Pancreas (tissue), 10 donors: ENCODE measurements at places on chromosomes 12 and 14. TPM values are rescaled to one million over a fixed set of nuclear protein-coding genes. Genes with fewer than 3 reads are reported as not detected.

DNA sequence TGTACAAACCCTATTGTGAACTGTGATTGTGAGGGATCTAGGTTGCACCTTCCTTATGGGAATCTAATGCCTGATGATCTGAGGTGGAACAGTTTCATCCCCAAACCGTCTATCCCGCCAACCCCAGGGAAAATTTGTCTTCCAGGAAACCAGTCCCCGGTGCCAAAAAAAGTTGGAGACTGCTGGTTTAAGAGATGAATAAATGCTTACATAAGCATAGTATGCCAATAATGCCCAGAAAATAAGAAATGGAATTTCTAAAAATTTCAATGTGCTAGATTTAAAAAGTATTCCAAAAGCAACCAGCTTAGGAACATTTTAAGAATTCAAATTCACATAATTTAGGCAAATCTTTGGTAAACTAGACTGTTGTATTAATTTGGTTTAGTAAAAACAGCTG lies 5.4 kb upstream of the RNU6-8 start:
- no peak for DNase-seq

Gene CDH24
- 1.8 TPM for total RNA-seq

DNA sequence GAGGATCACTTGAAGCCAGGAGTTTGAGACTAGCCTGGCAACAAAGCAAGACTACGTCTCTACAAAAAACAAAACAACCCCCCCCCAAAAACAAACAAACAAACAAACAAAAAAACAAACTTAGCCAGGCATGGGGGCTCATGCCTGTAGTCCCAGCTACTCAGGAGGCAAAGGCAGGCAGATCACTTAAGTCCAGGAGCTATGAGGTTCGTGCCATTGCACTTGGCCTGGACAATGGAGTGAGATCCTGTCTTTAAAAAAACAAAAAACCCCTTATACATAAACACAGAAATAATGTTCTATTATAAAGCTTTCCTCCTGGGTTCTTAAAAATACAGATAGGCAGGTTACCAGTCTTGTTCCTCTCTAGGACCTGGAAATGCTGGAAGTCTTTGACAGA lies 1.6 kb downstream of the GTSF1 start:
- no peak for DNase-seq

- DNase-seq, result no peak
Measured at GRCh38 chr12:88433997-88434703, 146.1 kb downstream of the KITLG start.

Gene GPD1
- total RNA-seq, result 14.2 TPM

- peak; percentile 50 for DNase-seq
Measured at GRCh38 chr12:11553871-11554533, 95.5 kb upstream of the ETV6 start.

- no peak for DNase-seq
Measured at GRCh38 chr12:97984436-97984835, 521.8 kb downstream of the RMST start.

GRCh38 chr12:49794811-49795653 lies 33.2 kb downstream of the NCKAP5L start:
- no peak for DNase-seq

- no peak for DNase-seq
Measured at GRCh38 chr14:53900499-53900898, 56.1 kb downstream of the BMP4 start.

- DNase-seq, result peak; percentile 24
Measured at GRCh38 chr12:47458279-47458678, 247.6 kb downstream of the RPAP3 start.

DNA sequence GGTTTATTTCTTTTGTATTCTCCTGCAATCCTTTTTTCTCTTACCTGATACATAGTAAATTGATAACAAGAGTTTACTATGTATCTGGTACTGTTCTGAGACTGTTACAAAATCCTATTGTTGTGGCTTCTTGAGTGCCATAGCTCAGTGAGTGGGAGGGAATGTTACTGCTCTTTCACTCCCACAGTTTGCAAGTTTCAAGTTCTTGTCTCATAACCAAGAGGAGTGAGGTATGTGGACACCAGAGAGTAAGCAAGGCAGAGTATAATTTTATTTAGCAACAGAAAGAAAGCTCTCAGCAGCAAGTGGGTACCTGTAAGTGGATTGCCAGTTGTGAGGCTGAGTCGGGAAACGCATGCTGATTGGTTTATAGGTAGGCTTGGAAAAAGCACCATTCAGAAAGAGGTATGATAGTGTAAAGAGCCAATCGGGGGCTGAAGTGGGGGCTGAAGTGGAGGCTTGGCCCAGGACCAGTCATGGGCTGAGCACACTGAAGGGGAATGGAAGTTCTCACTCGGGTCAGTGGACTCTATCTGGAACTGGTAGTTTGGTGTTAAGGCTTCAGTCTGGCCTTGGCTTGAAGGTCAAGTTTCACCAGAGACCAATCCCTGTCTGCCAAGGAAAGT lies 850.8 kb downstream of the TMTC2 start:
- no peak for DNase-seq

Gene ADAMTS20
- total RNA-seq, result not detected

Gene SPTLC2
- 8.2 TPM for total RNA-seq

- DNase-seq, result no peak
Measured at GRCh38 chr14:100824091-100824551, 1.8 kb upstream of the MEG3 start.

Gene BCL7A
- total RNA-seq, result 11.7 TPM

Gene KRT82
- total RNA-seq, result not detected

GRCh38 chr12:89575374-89575773 lies 49.5 kb upstream of the POC1B start:
- no peak for DNase-seq

DNA sequence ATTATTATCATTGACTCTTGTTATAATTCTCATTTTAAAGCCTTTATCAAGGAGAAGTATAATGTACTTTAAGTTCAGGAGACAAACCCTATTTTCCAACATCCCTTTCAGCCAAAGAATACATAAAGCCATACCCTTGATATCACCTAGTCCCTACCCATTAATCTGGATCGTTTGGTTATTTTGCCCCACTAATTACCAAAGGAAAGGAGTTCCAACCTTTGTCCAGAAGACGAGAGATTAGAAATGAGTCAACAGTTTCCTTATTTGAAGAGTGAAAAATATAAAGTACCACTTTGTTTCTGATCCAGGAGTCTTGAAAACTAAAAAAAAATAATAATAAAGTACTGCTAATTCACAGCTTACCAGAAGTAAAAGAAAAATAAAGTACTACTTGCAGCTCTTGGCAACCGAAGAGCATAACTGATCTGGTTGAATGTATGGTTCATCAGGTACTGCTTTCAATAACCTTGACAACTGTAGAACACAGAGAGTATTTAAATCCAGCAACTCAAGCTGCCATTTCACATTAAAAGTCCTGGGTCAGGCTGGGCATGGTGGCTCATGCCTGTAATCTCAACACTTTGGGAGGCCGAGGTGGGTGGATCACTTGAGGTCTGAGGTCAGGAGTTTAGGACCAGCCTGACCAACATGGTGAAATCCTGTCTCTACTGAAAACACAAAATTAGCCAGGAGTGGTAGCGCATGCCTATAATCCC lies 33.7 kb downstream of the LIMA1 start:
- no peak for DNase-seq

DNA sequence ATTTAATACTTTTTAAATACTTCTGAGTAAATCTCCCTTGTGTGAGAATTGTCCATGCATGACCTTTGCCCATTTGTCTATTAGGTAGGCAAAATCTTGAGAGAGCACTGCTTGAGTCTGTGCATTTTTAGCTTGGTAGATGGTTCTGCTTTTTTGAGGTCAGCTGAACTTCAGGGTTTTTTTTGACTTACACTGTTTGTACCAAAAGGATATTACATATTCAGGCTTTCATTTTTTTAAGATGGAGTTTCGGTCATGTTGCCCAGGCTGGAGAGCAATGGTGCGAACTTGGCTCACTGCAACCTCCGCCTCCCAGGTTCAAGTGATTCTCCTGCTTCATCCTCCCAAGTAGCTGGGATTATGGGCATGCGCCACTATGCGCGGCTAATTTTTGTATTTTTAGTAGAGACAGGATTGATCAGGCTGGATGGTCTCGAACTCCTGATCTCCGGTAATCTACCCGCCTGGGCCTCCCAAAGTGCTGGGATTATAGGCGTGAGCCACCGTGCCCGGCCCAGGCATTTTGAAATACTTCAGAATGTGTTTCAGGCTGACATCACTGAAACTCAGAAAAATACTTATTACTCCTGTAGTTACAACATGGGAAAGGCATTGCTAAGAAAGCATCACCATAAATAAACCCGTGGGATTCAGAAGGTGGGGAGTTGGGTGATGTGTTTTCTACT lies 11.1 kb downstream of the RASSF3 start:
- DNase-seq, result no peak

DNA sequence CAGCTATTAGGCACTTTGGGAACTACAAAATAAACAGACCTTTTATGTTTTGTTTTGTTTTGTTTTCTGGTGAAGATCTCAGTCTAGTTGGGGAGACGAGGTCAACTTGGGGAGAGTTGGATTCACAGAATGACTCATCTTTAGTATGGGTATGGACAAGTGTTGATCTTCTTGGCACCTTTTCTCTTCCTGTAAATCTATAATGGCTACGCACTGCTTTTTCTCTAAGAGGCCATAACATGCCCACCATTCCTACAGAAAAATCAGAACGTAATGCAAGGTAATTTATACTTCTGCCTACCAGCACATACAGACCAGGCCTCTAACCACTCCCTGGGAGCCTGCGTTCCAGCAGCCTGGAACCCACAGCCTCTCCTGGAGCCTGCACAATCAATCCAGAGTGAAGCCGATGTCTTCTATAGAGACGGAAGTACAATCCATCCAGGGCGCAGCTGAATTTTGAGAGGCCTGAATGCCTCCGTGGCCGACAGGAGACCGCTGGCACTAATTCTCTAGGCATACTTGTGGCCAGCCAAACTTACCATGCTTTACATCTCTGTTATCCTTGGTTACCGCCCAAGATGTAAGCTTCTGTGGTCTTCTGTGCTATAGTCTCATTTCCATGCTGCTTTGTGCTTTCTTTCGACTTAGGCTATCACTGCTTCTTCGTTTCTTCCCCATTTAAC lies 717 bp downstream of the PPHLN1 start:
- no peak for DNase-seq

Gene TMEM119
- 18.8 TPM for total RNA-seq

DNA sequence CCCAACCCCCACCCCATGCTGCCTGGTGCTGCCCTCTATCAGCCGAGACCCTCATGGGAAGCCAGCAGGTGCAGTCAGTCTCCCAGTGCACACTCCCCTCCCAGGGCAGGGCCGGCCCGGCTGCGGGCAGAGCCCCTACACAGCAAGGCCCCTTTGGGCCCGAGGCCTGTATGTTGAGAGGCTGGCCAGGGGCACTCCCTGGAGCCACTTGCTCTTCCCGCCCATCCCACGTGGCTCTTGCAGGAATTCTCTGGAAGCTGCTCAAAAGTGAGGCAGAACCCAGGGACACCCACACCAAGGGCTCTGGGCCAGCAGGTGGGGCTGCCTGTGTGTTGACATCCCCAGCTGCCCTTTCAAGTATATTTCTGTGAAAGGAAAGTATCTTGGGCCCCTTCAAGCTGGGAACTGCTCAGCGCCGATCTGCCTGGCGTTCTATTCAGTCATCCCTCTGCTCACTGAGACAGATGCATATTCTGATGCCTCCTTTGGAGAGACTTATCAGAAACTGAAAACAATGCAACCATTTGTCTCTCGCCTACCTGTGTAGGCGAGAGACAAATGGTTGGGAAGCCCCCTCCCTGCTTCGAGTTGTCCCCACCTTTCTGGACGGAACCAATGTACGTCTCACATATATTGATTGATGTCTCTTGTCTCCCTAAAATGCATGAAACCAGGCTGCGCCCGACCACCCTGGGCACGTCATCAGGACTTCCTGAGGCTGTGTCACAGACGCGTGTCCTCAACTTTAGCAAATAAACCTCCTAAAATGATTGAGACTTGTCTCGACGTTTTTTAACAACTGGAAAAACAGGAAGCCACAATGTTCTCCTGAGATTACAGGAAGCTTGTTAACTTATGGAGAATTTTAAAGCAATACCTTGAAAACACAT lies 6.0 kb downstream of the GPR132 start:
- no peak for DNase-seq

Gene GARIN6
- total RNA-seq, result not detected

DNA sequence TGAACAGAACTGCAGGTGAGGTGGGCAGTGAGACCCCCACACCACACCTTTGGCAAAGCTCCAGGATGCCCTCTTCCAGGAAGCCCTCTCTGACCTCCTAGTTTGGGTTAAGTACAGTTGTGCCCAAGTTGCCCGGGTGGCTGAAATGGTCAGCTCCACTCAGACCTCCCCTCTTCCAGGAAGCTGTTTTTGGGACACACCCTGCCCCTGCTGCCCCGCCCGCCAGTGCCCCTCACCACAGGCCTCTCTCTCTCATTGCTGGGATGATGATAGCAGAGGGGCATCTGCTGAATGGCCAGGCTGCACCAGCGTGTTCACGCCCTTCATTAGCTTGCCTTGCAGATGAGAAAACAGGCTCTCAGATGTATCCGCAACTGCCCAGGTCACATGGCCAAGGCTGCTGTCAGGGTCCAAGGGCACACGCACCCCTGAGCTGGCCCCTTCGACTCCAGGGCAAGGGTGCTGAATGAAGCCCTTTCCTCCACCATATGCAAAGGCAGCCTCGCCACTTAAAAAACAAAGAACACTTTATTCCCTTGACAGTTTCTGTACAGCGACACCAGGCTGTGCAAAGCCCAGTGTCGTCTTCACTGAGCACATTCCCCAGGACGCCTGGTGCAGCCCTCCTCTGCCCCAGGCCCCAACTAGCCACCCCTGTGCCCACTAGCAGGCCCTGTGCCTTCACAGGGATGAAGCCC lies 15.5 kb downstream of the SLC25A29 start:
- peak; percentile 40 for DNase-seq

Gene BCAT1
- total RNA-seq, result 54.4 TPM

Gene RASSF9
- total RNA-seq, result 1.1 TPM

GRCh38 chr12:29957835-29958234 lies 174.1 kb upstream of the TMTC1 start:
- no peak for DNase-seq

- DNase-seq, result no peak
Measured at GRCh38 chr14:101230161-101230850, 326.8 kb upstream of the RTL1 start.

DNA sequence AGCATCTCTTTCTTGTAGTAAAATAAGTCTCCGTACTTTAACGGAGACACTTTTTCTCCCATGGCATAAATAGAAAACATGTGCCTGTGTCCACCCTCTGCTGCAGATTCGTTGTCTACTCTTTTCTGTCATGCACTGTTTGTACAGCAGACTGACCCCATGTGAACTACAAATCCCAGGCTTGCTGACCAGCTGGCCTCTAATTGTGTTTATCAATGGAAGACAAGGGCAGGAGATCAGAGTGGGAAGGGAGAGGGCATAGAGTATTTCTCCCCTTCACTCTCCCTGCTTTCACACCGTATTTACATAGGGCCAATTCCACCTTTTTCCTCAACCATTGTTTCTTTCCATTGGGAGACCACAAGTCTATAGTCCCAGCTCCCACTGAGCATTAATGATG lies 31.0 kb upstream of the TMTC2 start:
- no peak for DNase-seq
